CD4-positive, alpha-beta T cell treated with Interleukin-15 for 4 hours (primary cell): ENCODE measurements at places on chromosomes 6 and 20.

DNA sequence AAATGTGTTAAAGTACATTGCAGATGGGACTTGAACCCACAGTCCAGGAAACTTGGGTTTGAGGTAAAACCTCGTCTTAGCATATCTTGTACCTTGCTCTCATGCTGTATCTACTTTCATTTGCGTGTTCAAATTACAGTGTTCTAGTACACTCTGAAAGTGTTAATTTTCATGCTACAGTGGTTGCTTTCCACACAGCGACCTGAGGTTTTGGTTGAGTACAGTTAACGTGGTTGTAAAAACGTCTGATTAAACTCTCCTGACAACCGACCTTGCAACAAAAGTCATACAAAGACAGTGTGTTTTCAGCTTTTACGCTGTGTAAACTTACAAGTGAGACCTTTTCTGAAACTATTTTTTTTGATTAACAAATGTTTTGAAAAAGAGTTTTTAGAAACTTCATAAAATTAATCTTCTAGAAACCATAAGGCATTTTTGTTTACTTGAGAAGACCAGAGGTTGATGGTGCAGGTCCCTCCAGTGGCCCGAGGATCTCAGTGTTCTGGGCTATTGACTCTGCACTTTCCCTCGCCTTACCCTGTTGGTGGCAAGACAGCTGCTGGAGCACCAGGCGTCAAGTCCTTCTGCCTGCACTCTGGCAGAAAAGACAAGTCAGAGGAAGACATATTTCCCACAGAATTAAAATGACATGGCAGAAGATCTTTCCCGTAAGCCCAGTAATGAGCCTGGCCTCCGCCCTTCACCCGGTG, 334.0 kb downstream of the THBS2 start:
- no peak for DNase-seq

DNA sequence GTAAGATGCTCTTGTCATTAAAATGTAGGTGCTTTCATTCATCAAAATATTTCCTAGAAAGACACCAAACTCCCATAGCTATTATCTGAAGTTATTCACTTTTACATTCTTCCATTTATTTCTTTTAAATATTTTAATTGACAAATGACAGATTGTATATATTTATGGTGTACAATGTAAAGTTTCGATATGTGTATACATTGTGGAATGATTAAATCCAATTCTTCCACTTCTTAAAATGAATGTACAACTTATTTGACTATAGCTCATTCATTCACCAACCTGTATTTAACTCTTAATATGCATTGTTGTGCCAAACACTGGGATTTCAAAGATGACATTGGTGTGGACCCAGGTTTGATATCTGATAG, 41.0 kb downstream of the CCN2 start:
- DNase-seq: no peak

DNA sequence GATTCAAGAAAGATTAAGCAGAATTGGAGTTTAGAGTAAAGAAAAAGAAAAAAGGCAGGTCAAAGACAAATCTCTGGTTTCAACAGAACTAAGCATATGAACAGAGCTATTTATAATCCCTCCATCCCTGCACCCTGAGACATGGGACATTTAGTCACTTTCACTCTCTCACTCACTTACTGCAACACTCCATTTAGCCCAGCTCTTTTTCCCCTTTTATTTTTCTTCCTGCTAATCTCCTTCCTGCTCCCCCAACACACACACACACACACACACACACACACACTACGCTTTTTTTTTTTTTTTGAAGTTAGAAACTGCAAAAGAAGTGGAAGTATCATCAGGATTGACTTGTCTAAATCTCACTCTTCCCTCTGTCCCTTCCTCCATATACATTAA, 45.1 kb upstream of the TBC1D7 start:
- no peak for DNase-seq

GRCh38 chr6:99219788-99220187, 129.7 kb downstream of the FAXC start:
- no peak for DNase-seq

- DNase-seq: peak; percentile 18
These were observed 61.3 kb upstream of the EPB41L1 start for GRCh38 chr20:36093025-36093803.

GRCh38 chr20:23614163-23614562, 8.4 kb upstream of the CST9 start:
- DNase-seq: no peak

DNA sequence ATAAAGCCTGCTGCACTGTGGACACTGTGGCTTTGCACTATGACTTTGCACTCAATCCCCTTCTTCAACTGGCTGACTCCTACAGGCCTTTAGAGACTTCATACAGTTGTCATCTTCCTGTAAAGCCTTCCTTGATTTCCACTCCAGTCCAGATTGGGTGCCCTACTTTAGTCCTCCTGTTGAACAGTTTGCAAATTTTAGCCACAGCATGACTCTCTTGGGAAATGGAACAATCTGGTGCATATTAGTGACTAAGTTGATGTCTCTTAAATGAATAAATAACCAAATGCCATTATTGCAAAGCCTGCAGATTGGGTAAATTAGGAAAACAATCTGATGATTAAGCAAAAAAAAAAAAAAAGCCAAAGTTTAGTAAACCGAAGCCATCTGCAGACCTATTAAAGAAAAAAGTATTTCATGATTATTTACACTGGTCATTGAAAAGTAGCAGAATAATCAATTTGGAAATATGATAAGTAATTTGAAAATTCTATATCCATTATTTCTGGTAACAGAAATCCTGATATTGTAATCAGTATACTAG, 12.6 kb downstream of the PLCB4 start:
- no peak for DNase-seq

GRCh38 chr20:31870726-31871617, 538 bp downstream of the TTLL9 start:
- DNase-seq: no peak

DNA sequence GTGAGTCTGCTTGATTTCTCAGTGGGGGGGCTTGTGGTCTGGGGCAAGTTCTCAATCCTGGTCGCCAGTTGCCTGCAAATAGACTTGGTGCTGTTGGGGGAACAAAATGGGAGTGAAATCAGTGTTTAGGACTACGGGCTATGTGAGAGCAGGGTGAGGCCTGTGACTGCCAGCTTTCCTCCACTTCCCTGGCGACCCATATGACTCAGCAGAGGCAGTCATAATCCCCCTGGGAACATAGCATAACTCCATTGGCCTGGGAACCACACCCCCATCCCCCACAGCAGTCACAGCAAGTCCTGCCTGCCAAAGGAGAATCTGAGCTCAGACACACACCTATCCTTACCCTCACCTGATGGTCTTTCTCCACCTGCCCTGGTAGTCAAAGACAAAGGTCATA, 387.9 kb downstream of the LMBRD1 start:
- DNase-seq: no peak

- no peak for DNase-seq
These were observed 1.4 kb downstream of the GINS1 start for GRCh38 chr20:25408890-25409289.

DNA sequence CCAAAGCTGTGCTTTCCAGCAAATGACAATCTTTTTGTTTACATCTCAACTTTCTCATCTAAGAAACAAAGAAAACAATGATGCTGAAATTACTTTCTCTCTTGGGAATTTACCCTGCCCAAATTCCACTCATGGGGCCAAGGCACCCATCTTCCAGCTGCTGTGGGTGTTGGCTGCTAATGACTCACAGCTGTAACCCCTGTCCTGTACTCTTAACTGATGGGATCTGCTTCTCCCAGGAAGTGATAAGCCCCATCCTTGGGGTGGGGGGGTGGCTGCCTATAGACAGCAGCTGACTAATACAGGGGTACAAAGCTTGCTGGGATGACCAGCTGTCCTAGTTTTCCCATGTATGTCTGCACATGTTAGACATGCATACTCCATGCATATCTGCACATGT, 938.6 kb downstream of the C6orf118 start:
- no peak for DNase-seq

- DNase-seq: no peak
These were observed 155.2 kb upstream of the VGLL2 start for GRCh38 chr6:117110146-117110545.

GRCh38 chr6:56156643-56157042, 90.7 kb downstream of the COL21A1 start:
- DNase-seq: no peak

GRCh38 chr6:52595796-52596130, 18.9 kb upstream of the TRAM2 start:
- DNase-seq: no peak
